Urothelium cell line (cell line): ENCODE measurements at places on chromosomes 1 and 21.

DNA sequence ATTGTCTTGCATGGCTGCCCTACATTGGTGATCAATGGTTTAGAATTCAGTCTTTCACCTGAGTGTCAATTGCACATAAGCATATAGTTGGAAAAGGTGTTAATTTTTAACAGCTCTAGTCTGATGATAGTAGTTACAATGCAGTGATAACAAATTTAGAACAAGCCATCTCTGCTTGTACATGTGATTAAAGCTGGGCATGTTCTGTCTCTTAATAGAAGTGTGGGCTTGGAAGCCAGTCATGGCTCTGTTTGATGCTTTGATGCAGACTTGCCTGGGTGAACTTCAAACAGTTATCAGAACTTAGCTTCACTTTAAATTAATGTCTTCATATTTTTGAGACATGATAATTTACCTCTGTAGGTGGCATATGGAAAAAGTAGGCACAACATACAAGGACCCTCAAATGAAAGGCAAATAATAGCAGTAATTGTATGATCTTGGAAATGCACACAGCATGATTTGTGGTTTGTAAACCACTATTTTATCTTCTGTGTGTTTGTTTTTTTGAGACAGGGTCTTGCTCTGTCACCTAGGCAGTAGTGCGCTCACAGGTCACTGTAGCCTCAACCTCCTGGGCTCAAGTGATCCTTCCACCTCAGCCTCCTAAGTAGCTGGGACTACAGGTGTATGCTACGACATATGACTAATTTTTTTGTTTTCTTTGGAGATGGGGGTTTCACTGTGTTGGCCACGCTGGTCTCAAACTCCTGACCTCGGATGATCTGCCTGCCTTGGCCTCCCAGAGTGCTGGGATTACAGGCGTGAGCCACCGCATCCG lies 3.8 kb downstream of the DDI2 start:
- DNase-seq, result no peak

- DNase-seq, result no peak
Observed at GRCh38 chr1:214071469-214071868, 83.7 kb downstream of the PROX1 start.

DNA sequence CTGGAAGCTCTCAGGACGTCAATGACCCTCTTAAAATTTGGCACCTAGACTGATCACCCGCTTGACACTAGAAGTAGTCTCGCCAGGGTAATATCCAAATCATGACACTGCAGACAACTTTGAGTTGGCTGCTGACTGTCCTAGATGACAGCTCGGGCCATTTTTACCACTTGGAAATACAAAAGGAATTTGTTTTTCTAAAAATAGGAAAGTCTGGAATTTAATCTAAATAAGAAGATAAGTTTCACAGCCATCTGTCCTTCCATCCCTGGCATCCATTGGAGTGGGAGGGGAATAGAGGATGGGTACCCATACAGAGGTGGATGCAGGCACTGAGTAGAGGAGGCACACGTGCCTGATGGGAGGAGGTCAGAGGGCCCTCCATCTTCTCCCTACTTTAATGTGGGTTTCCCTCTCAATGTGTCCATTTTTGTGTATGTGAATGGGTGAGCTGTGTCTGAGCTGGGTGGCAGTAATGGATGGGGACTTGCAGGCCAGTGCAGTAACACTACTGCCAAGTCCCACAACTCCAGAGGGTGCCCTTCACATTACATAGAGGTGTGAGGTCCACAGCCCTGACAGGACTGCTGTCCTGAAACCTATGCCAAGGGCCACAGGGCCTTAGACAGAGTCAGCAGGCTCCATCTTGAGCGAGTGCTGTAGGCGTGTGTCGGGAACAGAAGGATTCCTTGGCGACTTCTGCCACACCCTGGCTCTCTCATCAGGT lies 104.8 kb upstream of the IPO9 start:
- no peak for DNase-seq

DNA sequence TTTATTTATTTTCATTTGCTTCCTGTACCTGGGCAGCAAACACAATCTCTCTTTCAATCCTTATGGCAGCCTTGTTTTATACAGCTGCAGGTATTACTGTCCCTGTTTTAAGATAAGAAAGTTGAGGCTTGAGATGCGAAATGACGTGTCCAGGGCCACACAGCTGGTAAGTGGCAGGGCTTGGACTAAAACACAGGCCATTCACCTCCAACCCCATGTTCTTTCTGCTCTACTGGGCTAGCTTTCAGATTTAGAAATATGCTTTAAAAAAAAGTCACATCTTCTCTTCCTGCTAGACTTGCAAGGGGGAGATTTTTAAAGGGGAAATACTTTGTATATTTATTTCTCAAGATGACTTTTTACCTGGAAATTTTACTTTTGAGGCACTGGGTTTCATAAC lies 62.8 kb downstream of the CNST start:
- no peak for DNase-seq

DNA sequence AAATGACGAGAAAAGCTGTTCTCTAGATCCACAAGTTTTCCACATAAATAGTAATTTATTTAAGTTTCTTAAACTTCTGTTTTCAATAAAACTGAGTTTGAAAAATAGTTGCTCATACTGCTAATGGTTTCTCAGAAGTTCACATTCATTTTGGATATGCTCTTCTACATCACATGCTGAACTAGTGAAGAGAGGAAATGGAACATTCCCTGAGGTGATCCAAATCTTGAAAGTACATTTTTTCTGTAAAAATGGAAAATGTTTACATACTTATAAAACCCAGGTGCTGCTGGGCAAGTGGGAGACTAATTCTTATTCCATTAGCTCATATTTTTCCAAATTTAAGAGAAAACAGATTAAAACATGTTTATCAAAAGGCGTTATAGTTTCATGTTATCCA lies 111.7 kb downstream of the ADGRL4 start:
- DNase-seq, result no peak

GRCh38 chr1:203338335-203339036 lies 12.4 kb downstream of the FMOD start:
- peak; percentile 62 for DNase-seq

- peak; percentile 40 for DNase-seq
Observed at GRCh38 chr1:39394598-39394997, 96.8 kb upstream of the BMP8A start.

- DNase-seq, result no peak
Observed at GRCh38 chr1:214971071-214971470, 111.5 kb upstream of the KCNK2 start.

- no peak for DNase-seq
Observed at GRCh38 chr1:213070406-213070805, 19.4 kb downstream of the RPS6KC1 start.

DNA sequence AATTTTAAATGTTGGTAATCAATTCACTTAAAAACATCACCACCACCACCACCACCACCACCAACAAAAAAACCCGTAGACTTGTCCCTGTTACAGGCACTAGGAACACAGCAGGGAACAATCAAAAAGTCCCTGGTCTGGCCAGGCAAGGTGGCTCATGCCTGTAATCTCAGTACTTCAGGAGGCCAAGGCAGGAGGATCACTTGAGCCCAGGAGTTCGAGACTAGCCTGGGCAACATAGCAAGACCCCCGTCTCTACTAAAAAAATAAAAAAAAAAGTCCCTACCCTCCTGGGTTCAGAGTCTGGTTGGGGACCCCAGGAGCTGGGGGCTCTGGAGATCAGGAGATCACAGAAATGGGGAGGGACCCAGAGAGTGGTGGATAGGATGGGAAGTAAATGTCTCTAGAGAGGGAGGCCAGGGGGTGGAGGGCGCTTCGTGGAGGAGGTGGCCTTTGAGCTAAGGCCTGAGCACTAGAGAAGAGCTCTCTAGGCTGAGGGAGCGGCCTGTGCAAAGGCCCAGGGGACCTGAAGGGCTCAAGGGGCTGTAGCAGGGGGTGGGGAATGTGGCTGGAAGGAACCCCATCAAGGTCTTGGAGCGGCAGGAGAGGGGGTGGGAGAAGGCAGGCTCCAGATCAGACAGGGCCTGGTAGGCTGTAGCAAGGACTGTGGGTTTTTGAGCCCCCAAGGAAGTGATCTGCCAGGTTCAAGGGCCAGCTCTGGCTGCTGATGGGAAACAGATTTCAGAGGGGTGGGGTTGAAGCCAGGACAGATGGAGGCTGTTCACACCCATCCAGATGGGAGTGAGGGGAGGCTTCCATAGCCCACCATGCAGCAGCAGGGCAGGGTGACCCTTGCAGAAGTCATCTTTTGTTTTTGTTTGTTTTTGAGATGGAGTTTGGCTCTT lies 24.8 kb upstream of the VPS13D start:
- DNase-seq, result no peak
